ENCODE measurements at places on chromosomes 7 and 10.

- DNase-seq = no peak
These were observed 142.1 kb downstream of the CDK14 start for GRCh38 chr7:90738249-90738648.

DNA sequence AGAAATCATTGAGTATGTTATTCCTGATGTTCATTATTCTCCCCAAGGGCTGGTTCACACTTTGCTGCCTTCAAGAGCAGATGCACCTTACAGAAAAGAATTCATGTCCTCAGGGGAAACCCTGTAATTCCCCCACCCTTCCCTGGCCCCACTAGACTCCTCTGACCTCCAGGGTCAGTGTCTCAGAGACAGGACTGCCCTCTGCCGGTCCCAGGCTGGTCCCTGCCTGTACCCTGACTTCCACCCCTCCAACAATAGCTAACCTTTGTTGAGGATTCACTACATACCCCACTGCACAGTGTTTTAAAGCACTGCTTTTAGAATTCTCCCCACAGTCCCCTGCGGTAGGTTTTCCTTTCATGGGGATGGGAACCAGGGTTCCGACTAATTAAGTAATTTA, 4.4 kb upstream of the SEPHS1 start:
- DNase-seq = peak; percentile 68

DNA sequence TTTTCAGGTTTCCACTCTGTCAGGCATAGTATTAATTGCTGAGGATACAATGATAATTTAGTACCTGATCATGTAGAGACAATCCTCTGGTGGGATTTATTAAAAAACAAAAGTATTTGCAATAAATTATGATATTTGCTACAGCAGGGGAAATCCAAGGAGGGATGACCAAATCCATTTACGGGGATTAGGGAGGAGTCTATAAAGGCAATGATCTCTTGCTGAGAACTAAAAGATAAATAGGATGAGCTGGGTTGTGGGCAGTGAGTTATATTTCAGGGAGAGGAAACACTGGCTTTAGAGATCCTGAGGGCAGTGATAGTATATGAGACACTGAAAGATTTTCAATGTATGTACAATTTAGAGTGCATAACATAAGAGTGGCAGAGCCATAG, 305.5 kb downstream of the GPR37 start:
- DNase-seq = no peak

DNA sequence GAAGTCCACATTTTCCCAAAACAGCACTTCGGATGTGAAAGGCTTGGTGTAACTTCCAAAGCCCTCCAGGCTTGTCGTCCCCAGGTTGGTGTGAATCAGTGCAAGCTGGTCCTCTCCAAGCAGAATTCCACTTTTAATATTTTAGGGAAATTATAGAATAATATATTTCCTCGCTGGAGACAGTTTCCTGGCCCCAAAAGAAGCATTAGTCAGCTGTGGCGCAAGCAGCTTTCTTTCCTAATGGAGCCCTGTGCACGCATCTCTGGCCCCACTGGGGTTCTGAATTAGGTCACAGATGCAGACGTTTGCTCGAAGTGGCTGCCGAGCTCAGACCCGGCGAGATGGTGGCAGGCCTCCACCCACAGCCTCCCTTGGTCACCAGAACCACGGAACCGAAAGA, 33.3 kb upstream of the MNX1 start:
- no peak for DNase-seq

GRCh38 chr7:74031403-74032190, 3.6 kb downstream of the ELN start:
- no peak for DNase-seq

DNA sequence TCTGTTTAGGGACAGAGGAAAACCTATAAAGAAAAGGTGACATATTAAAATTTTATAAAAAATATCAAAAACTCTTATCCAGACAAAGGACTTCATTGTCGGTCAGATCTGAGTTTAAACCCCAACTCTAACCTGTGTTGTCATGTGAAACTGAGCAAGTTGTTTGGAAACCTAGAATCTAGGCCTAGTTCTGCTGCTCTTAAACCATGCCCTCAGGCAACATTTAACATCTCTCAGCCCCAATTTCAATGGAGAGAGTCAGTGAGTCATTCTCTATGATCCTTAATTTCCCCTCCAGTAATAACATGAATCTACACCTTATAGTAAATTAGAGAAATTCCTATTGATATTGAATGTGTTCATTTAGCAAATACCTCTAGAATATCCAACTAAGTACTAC, 192.3 kb downstream of the IMMP2L start:
- no peak for DNase-seq
